Left ventricle myocardium superior (tissue), 1 donor: ENCODE measurements at places on chromosomes 4 and X.

DNA sequence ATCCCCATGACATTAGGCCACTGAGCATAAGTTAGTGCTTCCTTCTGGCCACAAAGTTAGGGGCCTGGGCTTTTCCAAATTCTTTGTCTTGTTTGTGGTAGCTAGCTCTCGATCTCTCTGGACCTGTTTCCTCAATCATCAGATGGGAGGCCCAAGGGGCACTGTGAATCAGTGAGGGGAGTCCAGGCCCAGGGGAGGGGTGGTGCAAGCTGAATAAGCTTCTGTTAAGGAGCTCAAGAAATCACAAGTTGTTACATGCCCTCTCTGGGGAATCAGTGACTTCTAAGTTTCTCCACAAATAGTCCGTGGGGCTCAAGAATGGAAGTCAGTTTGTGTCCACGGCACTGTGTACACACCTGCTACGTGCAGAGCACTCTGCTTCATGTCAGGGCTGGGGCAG lies 15.1 kb downstream of the AWAT2 start:
- no peak for DNase-seq

DNA sequence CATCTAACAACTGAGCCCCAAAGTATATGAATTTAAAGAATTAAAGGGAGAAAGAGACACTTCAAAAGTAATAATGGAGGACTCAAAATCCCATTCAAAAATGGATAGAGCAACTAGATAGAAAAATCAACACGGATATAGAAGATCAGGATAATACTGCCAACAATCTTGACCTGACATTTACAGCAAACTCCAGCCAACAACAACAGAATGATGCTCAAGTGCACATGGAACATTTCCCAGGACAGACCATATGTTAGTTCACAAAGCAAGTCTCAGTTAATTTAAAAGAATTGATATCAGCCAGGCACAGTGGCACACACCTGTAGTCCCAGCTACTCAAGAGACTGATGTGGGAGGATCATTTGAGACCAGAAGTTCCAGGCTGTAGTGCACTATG lies 72.0 kb upstream of the SMARCAD1 start:
- DNase-seq, result no peak

DNA sequence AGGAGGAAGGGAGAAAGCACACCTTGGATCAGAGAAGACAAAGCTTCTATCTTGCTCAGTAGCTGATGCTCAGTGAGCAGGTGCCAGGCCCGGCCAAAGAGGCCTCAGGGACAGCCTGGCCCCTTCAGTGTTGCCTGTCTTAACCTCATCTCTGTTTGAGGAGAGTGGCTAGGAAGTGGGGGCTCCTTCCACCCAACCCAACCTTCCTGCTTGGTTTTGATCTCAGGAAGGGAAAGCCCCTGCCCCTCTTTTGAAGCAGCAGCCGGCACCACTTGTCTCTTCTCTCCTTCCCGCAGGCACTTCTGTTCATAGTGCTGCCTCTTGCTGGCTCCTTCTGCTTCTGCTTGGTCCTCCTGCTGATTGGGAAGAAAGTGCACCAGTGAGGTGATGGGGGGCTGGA lies 2.4 kb upstream of the AFF2 start:
- DNase-seq, result no peak

- no peak for DNase-seq
Observed at GRCh38 chrX:69021141-69021960, 143.9 kb downstream of the PJA1 start.

- DNase-seq, result no peak
Observed at GRCh38 chr4:18366892-18367291, 345.3 kb upstream of the LCORL start.

GRCh38 chr4:37236165-37236564 lies 8.4 kb upstream of the NWD2 start:
- DNase-seq, result no peak

GRCh38 chr4:70701271-70701670 lies 12.9 kb downstream of the UTP3 start:
- DNase-seq, result no peak

GRCh38 chrX:114075073-114075673 lies 508.7 kb upstream of the HTR2C start:
- DNase-seq, result no peak

- no peak for DNase-seq
Observed at GRCh38 chr4:59222221-59222620, 1977.9 kb upstream of the ADGRL3 start.

DNA sequence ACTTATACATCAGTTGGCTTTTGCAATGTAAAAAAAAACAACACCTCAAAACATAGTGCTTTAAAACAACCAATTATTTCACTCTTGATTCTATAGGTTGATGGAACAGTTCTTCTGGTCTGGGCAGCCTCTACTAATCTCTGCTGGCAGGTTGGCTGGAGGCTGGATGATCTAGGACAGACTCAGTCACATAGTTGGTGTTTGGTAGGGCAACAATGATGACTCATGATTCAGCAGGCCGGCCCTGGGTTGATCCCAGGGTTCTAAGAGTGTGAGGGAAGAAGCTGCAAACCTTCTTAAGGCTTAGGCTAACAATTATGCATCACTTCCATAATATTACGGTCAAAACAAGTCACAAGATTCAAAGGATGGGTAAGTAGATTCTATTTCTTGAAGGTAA lies 558.2 kb downstream of the ZNF674 start:
- DNase-seq, result no peak

GRCh38 chrX:99603091-99603814 lies 806.8 kb downstream of the PCDH19 start:
- DNase-seq, result no peak

DNA sequence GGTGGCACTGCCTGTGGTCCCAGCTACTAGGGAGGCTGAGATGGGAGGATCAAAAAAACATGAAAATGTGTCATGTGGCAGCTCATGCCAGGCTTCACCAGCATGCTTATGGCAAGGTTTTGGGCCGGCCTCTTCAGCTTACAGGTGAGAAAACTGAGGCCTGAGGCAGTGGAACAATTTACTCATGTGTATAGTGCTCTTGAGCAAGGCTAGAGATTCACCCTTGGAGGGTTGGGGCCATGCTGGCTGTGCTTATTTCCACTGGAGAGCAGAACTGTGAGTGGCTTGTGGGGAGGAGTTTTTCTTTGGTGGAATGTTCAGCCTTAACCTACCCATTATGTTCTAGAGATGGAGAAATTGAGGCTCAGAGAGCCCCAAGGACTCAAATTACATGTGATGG lies 31.8 kb downstream of the NSD2 start:
- DNase-seq, result no peak

DNA sequence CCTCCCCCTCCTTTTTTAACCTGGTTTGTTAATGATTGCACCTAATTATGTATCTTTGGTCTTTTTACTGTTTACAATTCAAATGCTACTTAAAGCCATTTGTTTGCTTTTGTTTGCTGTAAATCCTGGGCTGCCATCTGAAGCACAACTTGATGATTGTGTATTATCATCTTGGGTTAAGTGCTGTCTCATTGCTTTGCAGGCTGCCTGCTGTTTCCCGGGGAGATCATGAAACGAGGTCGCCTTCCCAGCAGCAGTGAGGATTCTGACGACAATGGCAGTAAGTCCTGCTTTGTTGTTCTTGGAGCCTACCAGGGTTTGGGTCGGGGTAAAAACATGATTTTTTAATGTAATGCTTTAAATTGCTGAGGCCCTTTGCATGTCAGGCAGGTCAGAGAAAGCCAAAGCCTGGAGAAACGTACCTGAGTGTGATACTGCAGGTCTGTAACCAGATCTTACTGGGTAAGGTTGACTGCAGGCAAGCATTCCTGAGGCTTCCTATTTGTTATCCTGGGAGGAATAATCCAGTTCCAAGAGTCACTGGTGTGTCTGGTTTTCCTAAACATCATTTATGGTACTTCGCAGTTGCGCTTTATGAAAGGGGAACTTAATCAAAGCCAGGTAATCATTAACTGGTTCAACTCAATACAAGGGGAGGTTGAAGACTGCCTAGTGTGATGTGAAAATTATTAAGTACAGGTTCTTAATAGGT lies 22.2 kb downstream of the JADE1 start:
- no peak for DNase-seq

GRCh38 chr4:74919783-74920182 lies 13.1 kb upstream of the PARM1 start:
- DNase-seq, result no peak

- no peak for DNase-seq
Observed at GRCh38 chr4:101128473-101128872, 218.9 kb downstream of the PPP3CA start.

GRCh38 chr4:172808196-172808595 lies 360.4 kb upstream of the GALNT7 start:
- no peak for DNase-seq

GRCh38 chr4:42881253-42881652 lies 11.3 kb upstream of the GRXCR1 start:
- no peak for DNase-seq

GRCh38 chrX:21408788-21409187 lies 34.6 kb downstream of the CNKSR2 start:
- no peak for DNase-seq

DNA sequence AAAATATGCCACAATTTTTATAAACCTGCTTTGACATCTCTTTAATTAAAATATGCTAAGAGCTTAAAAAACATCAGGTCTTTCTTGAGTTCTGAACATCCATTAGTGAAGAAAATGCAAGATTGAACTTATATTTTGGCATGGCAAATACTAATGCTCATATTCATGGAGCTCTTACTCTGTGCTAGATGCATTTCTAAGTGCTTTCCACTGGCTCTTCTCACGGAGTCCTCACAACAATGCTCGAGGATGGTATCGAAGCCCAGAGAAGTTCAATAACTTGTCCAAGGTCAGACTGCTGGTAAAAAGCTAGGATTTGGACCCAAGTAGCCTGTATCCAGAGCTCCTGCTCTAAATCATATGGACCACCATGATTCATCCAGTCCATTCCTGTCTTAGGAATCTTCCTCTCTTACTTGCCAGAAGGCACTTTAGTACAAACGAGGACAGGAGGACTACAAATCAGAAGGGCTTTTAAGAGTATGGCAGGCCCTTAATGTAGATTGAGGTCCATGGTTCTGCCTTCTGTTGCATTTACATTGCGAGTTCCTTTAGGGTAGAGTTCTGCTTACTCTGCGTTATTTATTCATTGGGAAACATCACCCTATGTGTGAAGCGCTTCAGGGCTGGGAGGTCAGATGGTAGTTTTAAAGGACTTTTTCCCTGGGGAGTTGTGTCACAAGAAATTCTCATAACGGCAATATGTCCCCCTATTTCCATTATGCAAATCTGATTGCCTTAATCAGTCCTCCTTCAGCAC lies 199.2 kb downstream of the RASL11B start:
- no peak for DNase-seq

DNA sequence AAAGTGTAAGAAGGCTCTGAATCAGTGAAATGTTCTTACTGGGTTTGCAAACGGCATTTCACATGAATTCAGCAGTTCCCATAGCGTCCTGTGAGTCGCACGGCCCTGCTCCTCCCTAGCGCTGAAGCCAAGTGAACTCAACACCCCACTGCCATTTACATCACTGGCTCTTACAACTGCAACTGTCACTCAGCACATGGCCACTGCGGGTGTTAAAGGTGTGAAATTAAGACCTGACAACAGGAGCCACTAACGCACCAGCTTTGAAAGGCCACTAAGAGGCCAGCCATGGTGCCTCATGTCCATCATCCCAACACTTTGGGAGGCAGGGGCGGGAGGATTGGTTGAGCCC lies 31.7 kb downstream of the RNF212 start:
- no peak for DNase-seq

DNA sequence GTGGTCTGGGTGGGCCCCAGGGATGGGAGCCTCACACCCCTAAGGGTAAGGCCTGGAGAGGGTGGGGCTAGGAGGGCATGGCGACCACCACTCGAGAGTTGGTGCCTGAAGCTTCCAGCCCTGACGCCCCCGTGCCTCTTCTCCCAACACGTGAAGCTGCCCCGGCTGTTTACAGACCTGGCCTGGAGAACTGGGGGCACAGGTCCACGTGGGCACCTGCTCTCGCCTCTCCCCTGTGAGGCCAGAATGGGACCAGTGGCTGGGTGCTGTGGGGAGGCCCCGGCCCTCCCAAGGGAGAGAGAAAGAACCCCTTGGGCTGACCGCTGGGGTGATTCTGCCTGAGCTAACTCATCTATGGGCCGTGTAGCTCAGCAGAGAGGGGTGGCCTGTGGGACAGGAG lies 15.5 kb downstream of the NAT8L start:
- no peak for DNase-seq

DNA sequence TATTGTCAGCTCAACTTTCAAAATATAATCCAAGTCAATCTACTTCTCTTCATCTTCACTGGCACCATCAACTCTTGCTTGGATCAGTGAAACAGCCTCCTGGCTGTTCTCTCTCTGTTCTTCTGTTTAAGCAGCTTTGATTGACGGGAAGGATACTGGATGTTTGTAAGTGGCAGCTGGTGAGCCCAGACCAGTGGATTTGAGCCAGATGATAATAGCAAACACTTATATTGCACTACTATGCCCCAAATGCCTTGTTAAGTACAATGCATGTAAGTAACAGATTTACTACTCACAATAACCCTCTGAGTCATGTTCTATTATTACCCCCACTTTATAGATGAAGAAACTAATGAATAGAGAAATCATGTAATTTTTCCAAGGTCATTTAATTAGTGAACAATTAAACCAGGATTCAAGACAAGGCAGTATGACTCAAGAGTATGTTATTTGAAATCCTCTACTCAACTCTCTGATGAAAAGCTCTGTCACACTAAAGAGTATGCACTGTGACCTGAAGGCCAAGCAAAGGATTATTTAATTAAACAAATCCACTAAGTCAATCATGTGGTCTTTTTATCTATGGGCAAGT lies 44.8 kb downstream of the SPANXN3 start:
- no peak for DNase-seq

GRCh38 chr4:129043523-129043922 lies 49.8 kb downstream of the SCLT1 start:
- no peak for DNase-seq

- DNase-seq, result no peak
Observed at GRCh38 chr4:184318852-184319251, 101.2 kb upstream of the ENPP6 start.

- DNase-seq, result no peak
Observed at GRCh38 chr4:40484346-40485090, 145.1 kb downstream of the RBM47 start.

- DNase-seq, result no peak
Observed at GRCh38 chrX:16119353-16120220, 3.8 kb upstream of the GRPR start.

DNA sequence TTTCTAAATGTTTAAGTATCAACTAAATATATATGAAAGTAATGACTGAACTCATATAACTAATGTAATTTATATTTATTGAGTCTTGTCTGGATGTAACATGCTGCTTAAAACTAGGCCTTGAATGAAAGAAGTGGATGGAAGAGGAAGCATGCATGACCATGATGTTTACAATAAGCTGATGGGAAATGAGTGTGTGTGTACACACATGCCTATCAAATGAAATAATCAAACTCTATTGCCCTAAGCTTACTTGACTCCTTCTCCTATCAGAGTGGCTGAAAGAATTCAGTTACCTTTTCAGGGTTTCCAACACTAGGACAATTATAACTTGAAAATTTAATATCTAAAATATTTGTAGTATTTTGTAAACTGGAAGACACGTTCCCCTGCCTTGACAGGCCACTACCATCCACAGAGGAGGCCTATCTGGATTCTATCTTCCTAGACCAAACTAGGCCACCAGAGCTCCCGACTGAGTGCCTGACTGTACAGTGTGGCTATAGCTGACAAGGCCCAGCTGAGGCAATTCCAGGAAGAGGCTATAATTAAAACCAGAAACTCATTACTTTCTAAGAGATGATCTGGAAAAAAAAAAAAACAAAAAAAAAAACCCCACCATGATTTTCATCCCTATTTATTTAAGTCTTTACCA lies 7.6 kb downstream of the ARSJ start:
- no peak for DNase-seq

- no peak for DNase-seq
Observed at GRCh38 chrX:25805744-25806143, 332.4 kb upstream of the MAGEB18 start.
